ENCODE measurements at places on chromosomes 7 and 10.

GRCh38 chr7:86748843-86749719 lies 105.4 kb downstream of the GRM3 start:
- DNase-seq: no peak

DNA sequence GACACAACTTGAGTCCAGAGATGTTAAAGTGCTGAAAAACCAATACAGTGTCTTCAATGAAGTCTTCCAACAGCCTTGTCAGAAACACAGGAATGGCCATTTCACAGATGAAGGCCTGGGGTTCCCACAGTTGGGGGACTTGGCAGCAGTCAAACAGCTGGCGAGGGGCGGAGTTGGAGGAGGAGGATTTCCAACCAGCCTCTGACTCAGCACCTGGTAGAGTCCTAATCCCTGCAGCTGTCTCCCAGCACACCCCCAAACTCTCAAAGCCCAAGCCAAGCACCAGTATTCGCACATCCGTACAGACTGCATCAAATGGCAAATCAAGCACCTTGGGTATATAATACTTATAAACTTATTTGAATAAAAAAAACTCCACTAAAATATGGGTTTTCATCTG lies 28.0 kb downstream of the CTBP2 start:
- DNase-seq: no peak

GRCh38 chr10:129161150-129161549 lies 305.9 kb upstream of the MGMT start:
- DNase-seq: peak; percentile 29

DNA sequence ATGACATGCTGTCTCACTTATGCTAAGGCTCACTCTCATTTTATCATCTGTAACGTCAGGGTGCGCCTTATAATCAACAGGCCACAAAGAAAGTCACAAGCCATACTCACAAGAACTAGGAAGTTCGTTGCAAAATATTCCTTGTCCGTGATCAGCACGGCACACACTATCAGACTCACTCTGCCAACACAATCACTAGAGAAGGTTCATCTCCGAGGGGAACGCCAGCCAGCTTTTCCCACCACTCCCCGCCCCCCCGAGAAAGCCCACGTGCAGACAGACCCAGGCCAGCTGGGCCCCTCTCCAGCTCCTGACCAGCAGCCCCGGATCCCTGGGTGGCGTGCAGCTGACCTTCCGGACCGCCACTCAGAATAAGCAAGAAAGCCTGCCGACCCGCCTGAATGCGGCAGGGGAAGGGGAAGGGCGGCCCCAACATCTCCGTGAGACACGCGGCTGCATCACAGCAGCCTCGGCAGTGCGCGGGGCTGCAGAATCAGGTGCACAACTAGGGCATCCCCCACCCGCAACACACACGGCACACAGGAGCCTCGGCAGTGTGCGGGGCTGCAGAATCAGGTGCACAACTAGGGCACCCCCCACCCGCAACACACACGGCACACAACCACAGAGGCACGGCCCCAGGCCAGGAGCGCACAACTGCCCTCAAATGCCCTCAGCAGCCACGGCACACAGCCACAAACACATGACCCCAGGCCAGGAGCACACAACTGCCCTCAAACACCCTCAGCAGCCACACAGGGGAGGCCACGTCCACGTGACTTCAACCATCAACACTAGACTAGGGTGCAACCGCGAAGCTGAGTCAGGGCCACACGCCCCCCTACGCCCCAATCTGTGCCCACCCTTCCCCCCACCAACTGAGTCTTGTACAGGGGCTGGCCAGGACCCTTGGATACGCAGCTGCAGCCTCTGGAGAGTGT lies 2.5 kb upstream of the GPR146 start:
- DNase-seq: no peak

- no peak for DNase-seq
These were observed 99.2 kb downstream of the VOPP1 start for GRCh38 chr7:55472928-55473725.

- no peak for DNase-seq
These were observed 15.7 kb downstream of the KDM7A start for GRCh38 chr7:140161047-140161446.

GRCh38 chr10:128816726-128817125 lies 650.3 kb upstream of the MGMT start:
- no peak for DNase-seq

DNA sequence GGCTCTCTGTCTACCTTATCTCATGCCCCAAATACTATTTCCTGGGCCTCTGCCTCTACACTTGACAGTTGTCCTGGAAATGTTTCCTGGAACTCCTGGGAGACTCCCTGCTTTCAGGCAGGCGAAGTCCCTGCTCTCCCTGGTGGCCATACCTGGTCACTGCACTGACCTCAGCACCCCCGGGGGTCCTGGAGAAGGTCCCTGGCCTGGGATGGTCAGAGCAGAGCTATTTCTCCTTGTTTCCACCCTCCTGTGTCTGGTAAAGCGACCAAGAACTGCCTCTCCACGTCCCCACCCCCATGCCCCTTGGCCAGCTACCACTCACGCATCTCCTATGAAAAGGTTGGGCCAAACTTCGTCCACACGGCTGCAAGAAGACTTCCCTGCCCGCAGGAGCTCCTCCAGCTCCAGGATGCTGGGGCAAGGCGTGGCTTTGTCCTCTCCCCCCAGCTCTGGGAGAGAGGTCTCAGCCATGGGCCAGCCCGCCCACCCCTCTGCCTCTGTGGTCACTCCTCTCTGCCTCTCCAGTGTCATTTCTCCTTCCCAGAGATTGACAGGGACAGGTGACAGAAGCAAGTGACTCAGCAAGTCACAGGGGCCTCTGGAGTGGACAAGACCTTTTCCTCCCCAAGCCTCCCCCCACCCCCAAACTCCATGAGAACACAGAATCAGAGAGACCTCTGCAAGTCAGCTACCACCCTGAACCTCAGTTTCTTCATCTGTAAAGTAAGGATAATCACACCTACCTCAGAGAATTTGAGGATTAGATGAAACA lies 2.6 kb upstream of the SAMD8 start:
- DNase-seq: no peak

DNA sequence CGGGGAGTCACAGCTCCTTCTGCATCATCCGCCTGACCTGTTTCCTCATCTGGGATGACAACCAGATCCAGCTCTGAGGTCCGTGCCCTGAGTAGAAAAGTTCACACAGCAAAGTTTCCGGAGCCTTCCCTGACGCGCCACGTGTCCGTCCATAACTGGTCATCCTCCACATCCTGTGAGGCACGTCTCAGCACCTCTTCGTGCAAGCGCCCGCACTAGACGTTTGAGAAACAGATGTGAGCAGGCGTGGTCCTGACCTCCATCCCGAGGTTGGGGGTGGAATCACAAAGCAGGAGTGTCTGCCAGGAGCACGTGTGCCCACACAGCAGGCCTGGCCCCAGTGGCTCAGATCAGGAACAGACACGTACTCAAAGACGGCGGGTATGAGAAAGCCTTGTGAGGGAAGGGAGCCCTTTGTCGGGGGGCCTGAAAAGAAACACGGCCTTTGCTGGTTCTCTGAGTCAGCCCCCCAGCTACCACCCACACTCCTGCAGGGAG lies 520.8 kb downstream of the DNAJB6 start:
- DNase-seq: no peak

- DNase-seq: no peak
These were observed 84.6 kb upstream of the GHITM start for GRCh38 chr10:84054743-84055142.

DNA sequence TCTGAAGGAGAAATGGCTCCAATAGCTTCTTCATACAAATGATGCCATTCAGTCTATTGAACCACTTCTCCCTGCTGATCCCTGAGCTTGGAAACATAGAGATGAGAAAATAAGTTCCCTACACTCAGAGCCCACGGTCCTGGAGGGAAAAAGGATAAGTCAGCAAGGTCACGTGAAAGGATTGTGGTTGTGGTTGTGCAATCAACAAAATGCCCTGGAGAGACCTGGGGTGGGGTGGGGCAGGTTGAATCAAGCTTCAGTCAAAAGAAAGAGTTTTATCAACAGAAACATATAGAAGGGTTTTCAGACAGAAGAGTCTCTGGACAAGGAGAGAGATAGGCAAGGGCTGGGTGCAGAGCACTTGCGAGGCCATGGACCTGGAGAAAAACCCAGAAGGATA lies 30.1 kb downstream of the C10orf90 start:
- no peak for DNase-seq

DNA sequence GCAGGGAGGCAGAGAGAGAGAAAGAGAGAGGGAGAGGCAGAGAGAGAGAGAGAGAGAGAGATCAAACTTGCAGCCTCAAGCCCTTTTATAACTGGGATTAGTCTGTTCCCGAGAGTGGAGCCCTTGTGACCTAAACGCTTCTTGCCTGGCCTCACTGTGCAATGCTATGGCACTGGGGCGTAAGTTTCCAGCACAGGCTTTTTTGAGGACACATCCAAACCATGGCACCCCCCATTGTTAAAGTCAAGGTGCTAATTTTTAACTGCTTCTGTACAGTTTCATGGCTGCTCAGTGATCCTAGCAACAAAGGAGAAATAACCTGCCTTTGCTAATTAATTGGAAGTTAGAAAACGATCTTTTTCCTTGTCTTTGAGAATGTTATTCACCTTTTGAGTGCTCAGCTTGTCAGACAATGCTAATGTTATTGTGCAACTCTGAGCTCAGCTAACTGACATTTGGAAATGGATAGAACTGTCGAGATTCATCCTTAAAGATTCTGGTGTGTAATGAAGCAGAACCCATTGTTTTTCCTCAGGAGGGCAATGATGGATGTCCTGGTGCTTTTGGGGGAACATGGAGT lies 268.4 kb downstream of the GLRX3 start:
- no peak for DNase-seq

GRCh38 chr10:73782749-73783085 lies 869 bp downstream of the CHCHD1 start:
- no peak for DNase-seq

DNA sequence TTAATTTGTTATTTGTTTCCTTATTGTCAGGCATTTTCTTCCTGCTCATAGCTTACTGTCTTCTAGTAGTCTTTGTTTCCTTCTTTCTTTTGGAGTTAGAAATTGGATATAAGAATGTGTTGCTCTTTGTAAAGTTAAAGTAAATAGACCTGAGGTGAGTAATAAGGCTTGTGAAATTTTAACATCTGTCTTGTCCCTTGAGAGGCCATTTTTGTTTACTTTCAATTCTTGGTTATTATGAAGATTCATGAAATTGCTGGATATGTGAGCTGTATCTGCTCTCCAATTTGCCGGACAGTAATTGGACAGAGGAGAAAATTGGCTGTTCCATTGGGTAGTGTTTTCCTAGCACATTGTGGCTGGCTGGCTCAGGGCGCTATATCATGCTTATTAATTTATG lies 260.7 kb downstream of the EXOC4 start:
- DNase-seq: no peak

GRCh38 chr7:4655311-4655710 lies 26.8 kb upstream of the FOXK1 start:
- DNase-seq: no peak

DNA sequence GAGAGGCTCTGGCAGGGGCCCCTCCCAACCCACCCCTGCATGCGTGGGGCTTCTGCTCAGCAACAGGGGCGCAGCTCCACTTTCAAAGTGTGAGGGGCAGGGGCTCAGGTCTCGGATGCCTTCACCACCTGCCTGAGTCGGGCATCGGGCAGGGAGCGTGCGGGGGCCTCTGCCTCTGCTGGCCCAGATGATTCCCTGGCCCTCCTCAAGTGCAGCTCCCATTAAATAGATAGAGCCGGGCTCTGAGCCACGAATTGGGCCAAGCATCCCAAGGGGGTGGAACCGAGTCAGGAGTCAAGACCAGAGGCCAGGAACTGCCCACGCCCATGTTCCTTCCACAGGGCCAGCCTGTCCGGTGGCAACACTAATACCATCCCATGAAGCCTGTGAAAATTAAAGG lies 108.9 kb upstream of the FAM20C start:
- no peak for DNase-seq

GRCh38 chr7:12764458-12764891 lies 77.0 kb downstream of the ARL4A start:
- no peak for DNase-seq

Data from left renal pelvis (tissue), 4 donors.